ENCODE measurements at places on chromosomes 11 and 22.

DNA sequence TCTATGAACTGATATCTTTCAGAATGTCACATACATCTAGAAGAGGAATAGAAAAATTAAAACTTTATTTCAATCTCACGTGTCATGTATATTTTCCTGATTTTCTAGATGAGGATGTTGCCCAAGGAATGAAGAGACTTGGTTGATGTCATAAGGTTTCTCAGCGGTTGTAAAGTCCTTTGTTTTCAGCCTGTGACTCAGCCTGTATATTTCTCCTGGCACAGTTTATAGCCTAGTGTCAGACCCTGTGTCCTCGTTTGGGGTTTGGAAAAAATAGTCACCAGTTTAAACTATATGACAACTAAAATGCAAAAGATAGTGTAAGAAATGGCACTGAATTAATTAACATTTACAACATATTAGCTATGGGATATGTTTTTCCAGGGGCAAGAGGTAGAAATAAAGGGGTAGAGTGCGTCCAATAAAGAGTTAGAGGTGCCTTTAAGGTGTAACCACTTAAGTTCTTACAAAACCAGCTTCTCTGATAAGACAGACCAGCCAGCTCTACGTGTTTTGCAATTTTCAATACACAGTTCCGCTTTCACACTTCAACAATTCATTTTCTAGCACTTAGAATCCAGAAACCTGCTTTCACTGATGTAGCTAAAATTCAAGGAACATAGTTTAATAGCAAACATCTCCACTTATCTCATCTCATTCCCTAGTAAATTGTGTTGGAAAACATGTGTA is 1432.6 kb upstream of the TENM4 start:
- DNase-seq = no peak

DNA sequence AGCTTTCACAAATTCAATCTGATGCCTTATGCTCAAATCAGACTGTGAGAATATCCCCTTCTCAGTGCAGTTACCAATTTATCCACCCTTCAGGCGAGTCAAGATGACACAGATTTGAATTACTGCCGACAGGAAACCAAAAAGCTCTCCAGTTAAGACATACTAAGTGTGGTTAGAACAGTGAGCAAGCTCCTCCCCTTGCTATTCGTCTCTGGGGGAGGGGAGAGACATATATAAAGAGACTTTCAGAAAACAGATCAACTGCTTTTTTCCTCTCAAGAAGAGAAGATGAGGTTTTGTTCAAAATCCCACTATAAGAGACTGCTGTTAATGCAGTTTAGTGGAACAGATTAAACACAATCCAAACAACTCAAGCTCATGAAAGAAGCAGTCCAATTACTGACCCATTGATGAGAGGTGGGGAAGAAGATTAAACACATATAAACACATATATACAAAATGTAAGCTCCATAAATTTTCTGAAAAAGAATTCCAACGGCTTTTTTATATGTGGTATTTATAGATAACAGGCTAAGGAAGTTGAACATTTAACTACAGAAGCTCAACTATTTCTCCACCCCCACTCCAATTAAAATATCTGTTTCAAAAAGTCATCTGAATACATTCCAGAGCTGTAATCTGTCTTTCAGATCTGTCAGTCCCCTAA is 102.7 kb downstream of the MRTFA start:
- DNase-seq = peak; percentile 42

DNA sequence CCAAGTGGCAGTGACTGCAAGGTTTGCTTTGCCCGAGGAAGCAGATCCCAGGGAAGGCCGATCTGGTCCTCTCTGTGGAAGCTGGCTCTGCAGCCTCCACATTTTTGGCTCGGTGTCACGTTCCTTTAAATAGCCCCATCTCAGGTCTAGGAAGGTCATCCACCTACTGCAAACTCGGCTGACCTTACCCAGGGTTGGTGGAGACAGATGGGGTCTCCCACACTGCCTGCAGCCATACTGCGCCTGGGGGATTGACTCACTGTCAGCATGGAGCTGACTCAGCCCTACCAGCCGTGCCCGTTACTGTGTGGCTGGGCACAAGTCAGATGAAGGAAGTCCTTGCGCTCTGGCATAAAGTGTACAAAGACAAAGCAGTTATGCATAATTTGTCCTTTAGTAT is 16.9 kb downstream of the CDPF1 start:
- DNase-seq = peak; percentile 10

- DNase-seq = no peak
Observed at GRCh38 chr11:119089319-119089718, 4.6 kb downstream of the HMBS start.

DNA sequence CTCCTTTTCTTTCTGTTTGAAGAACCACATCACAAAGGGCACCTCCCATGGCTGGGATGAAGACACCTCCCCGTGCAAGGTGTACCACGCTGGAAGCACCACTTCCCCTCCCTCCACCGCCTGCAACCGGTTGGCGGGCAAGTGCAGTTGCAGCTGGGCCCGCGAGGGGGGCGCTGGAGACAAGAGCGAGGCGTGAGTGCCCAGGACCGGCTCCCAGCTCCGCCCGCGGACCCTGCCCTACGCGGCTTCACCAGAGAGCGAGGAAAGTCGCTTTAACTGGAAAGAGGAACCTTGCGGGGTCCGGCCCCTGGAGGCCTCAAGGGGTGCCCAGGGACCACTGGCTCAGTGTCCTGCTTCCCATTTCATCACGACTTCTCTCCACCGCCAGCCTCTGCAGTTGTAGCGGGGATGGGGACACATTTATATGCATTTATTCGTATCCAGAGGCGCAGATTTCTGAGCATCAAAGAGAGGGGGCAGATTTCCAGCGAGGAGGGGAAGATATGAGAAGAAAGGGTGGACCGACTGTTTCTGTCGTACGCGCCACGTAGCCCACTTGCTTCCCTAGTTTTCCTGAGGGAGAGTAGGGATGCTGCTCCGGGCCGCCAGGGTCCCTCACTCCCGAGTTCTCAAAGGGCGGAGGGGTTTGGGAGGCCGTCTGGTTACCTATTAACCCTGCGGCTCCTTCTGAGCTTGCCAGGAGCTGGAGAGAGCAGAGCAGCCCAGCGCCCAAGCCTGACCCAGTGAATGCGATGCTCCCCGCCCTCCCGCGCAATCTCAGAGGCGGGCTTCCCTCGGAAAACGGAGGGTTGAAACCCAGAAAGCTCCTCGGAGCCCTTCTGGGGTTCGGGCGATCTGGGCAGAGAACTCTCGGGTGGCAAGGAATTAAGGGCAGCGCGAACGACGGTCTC is 3.5 kb downstream of the ESAM start:
- DNase-seq = peak; percentile 73

- DNase-seq = no peak
Observed at GRCh38 chr22:45425531-45426265, 12.2 kb downstream of the RIBC2 start.

DNA sequence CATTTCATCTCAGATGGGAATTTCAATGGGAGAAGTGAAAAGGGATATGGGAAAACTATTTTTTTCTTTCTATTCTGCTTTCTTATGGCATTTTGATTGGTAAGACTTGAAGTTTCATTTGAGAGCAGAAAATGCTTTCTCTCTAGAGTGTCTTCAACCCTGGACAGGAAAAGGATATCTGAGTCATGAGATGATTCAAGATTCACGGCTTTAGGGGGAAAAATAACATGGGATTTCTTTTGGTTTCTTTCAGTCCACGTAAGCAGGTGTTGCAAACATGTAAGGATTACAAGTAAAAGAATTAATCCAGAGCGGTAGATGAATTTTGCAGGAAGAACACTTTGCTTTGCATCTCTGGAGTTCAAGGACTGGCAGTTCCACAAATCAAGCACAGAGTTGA is 1001.0 kb upstream of the TENM4 start:
- DNase-seq = no peak

DNA sequence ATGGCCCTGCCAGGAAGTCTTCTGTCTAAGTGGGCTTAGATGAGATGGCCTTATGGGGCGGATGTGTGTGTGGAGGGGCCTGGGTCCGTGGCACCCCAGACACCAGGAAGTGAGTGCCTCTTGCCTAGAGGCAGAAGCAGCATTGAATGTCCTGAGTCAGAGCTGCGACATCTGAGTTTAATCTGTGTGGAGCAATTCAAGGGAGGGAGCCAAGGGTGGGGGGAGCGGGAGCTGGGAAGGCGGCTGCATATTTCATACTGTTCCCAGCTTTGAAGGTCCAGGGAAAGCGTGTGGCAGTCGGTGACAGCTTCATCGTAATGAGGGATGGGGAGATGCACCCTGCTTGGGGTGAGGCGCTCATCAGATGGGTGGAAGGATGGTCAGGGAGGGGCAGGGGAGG is 73.5 kb upstream of the THY1 start:
- no peak for DNase-seq

DNA sequence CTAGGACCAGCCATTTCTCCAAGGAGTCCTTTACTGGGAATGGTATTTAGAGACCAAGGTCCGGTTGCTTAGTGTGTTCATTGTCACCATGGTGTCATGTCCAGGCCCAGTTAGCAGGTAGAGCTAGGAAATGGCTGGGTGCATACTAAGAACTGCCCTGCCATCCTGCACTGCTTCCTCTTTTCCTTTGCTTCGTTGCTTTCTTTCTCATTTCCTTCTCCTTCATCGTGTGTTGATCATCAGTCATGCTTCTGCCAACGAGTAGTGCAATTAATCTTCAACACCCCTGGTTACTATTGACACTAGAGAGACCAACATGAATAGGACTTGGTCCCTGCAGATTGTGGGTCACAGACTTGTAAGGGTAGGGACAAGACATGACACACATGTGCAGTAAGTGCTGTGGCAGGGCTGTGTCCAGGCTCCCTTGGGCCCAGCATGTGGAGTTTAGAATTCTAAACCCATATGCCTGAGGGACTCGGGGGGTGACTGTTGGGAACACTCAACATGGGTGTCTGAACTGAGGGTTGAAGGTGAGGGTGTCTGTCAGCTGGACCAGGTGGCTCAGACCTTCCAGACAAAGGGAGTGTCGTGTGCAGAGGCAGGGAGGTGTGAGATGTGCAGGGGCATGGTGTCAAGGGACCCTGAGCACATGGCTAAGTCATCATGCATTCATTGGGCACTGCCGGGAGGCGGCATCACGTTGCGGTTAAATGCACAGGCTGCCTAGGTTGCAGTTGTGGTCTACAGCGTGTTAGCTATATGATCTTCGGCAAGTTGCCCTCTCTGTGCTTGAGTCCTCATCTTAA is 42.6 kb downstream of the ST14 start:
- no peak for DNase-seq

- no peak for DNase-seq
Observed at GRCh38 chr22:41338614-41339212, 37.4 kb downstream of the ZC3H7B start.

- no peak for DNase-seq
Observed at GRCh38 chr22:49528420-49528720, 299.3 kb downstream of the BRD1 start.

GRCh38 chr11:66918741-66919140 is 39.4 kb downstream of the PC start:
- no peak for DNase-seq

- no peak for DNase-seq
Observed at GRCh38 chr11:28760676-28761390, 652.6 kb downstream of the METTL15 start.

DNA sequence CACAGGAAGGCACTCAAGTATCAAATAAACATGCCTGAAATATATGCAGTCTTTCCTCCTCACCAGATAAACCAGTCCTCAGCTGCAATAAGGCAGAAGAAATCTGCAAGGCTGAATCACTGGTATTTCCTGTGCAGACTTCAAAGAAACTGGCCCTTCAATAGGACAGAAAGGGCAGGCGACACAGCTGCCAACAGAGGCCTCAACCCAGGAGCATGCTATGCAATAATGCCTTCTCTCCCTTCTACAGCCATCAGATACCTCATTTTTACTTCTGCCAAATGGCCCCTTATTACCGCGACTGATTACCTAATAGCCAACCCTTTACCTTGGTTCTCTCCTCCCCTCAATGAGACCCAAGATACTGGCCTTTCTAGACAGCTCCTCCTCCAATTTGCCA is 8.0 kb downstream of the NUMA1 start:
- no peak for DNase-seq

DNA sequence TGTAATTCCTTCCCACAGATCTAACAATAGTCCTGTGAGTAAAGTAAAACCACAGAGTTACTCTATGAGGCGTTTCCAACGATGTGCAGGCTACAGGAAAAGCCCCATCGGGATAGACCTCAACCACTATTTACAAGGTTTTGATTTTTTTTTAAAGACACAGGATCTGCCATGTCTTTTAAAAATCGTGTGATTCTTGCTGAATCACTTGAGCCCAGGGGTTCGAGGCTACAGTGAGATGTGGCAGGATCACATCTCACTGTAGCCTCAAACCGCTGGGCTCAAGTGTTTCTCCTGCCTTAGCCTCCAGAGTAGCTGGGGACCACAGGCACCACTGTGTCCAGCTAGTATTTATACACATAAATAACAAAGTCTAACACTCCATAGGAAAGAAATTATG is 7.8 kb downstream of the TAF1D start:
- DNase-seq = no peak
